Neural progenitor cell (in vitro differentiated cells): ENCODE measurements at places on chromosomes 16 and 17. TPM values are rescaled to one million over a fixed set of nuclear protein-coding genes. Genes with fewer than 3 reads are reported as not detected.

DNA sequence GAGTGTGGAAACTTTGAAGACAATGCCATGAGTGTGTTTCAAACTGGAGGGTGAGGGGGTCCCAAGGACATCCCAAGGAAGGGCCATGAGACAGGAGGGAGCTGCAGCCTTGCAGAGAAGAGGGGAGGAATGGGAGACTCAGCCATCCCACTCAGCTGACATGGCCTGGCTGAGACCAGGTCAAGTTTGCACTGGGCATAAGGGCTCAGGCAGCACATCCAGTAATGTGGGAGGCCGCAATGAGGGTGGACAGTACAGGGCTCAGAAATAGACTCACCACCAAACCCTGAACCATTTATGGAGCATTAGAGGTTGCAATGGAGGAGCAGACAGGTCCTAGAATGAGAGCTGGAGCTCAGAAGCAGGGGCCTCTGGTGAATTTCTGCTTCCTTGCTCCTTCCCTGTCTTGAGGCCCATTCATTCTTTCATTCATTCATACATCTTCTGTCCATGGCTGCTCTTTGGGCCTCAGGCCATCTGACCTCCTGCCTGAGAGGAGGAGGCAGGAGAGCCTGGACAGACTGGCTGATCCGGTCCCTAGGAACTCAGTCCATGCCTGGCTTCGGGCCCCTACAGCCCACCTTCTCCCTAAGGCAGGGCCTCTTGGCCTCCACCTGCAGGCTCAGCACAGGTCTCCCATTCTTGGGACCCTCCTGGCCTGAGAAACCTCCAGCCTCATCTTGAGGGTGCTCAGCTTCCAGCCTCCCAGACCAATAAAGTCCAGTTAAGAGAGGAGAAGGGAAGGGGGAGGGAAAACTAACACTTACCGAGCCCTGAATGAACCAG, 70.5 kb upstream of the CDH5 start:
- no peaks in the 10 kb centered on the region for H3K36me3 ChIP-seq
- DNase-seq = no peak
- no peak overlapping the region for H3K4me3 ChIP-seq
- H3K4me1 ChIP-seq = peaks cover 5% of the 10 kb centered on the region

Gene CCL8
- total RNA-seq = not detected in 2 replicates

Gene HBQ1
- 3.8 TPM in 1 of 2 replicates, not detected in the other for total RNA-seq

- H3K27me3 ChIP-seq = no peaks in the 10 kb centered on the region
- H3K4me1 ChIP-seq = no peaks in the 10 kb centered on the region
- no peak overlapping the region for H3K27ac ChIP-seq
- DNase-seq = no peak
- no peak overlapping the region for H3K4me3 ChIP-seq
Measured at GRCh38 chr16:68069511-68070248, 15.5 kb upstream of the NFATC3 start.

Gene MYH13
- not detected in 2 replicates for total RNA-seq

Gene KRT222
- total RNA-seq = 0.39 and 2.8 TPM in 2 replicates

- H3K27me3 ChIP-seq = no peaks in the 10 kb centered on the region
- H3K36me3 ChIP-seq = no peaks in the 10 kb centered on the region
Measured at GRCh38 chr17:27776882-27777624, 23.3 kb downstream of the NOS2 start.
